ENCODE measurements at places on chromosomes 5 and 9.
A peak's percentile ranks its signal among the peaks of the same experiment; 100 is the strongest.

DNA sequence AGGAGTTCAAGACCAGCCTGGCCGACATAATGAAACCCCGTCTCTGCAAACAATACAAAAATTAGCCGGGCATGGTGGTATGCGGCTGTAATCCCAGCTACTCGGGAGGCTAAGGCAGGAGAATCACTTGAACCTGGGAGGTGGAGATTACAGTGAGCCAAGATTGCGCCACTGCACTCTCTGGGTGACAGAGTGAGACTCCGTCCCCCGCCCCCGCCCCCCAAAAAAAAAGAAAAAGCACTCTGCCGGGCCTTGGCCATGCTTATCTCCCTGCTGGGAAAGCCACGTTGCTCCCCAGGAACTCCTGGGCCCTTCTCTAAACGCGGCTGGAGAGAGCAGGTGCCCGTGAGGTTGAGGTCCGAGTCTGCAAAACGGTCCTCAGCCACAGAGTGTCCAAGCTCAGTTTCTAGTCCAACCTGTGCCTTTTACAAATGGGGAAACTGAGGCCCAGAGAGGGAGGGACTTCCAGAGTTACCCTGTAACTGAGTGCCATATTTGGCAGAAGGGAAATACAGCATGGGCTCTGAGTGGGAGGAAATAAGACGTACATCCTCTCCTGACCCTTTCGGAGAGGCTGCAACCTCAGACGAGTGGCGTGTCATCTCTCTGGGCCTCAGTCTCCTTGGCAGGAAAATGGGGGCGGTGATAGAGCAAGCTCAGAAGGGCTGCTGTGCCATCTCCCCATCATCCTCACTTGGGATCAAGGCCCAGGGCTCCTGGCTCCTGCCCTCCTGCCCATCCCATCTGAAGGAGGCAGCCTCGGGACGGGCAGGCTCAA is 6.6 kb upstream of the PHYHD1 start:
- peak; percentile 47 for DNase-seq

DNA sequence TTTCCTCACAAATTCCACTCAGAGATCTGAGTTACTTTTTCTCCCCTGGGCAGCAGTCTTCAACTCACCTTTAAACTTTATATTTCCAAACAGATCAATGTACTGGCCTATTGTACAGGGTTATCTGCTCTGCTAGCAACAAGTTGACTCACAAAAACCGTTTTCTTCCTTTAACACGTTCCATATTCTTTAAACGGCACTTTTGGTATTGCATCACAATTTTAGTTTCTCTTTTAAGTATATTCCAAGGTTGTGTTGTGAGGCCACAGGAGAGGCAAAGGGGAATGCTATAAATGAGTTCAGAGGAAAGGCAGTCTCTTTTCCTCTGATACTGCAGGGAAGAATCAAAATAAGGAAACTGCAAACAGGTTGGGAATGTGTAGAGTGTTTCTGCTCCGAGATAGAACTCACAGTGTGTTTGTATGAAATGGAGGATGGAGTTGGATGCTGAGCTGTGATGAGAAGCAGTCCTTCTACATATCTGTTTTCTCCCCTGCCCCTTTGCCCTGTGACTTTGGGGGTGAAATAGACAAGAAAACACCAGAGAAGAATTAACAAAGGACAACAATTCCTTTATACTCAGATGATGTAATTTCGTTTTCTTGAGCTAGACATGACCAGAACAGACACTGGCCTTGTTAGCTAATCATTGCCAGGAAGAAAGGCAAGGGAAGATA is 9.9 kb upstream of the ALDOB start:
- DNase-seq: no peak

- no peak for DNase-seq
Measured at GRCh38 chr5:83096660-83097339, 19.5 kb downstream of the XRCC4 start.

DNA sequence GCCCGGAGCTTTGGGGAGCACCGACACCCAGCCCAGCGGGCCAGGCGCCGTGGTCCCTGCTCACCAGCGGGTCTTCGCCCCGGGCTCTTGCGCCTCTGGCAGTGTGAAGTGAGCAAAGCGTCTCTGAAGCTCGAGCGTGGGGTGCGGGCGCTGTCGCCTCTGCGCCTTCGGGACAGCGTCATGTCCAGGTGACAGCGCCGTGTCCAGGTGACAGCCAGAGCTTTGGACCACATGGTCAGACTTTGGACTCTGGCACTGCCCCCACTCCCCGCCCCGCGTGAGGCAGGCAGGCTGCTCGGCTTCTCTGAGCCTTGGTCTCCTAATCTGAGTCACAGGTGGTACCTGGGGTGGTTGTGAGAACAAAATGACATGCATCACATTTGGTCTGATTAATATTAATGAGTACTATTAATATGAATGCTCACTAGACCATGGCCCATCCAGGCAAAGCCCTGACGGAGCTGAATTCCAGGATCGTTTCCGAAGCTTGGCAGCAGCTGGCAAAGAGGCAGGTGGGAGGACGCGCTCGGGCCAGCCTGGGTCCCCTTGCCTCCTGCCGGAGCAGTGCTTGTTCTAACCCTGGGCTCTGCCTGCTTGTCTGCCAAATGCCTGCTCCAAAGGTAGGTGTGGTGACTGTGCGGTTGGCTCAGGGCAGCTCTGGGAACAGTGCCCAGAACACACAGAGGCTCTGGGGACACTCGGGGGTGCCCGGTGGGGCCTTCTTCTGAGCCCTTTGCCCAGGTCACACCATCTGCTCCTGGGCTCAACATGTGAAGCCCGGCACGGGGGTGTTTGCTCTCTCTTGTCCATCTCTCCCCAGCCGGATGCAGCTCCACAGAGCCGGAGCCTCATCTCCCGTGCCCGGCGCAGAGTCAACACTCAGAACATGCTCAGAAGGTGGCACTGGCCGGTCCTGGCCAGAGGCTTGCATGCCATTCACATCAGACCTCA is 157.1 kb downstream of the OLFM1 start:
- DNase-seq: no peak

GRCh38 chr9:133578524-133579441 is 30.4 kb downstream of the FAM163B start:
- no peak for DNase-seq

- DNase-seq: peak; percentile 85
Measured at GRCh38 chr5:172640822-172641358, at the start of gene NEURL1B. NEURL1B (plus strand) TSS chr5:172641263; CDS start chr5:172641407, 144 bp downstream.

GRCh38 chr9:79403495-79403894 is 168.3 kb upstream of the TLE4 start:
- DNase-seq: no peak

- DNase-seq: peak; percentile 56
Measured at GRCh38 chr5:39274398-39275085, 55.2 kb upstream of the FYB1 start.

DNA sequence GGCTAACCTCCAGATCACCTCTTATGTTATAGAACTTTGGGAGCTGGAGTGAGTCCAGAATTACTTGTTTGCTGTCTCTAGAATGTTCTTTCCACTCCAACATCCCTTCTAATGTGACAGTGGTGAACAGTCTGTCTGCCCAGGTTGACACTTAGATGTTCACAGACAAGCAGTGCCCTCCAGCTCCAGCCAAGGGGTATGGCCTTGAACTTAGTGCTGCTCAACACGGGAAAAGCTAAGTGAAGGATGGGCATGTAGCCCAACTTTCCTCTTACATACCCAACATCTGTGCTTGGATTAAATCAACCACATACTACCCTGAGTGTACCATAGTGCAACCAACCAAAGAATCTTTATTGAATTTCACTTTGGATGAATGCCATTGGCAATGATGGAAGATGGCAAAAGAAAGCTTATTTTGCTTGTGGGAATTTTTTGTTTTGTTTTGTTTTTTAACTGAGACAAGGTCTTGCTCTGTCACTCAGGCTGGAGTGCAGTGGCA is 201.2 kb downstream of the NXNL2 start:
- no peak for DNase-seq

- DNase-seq: no peak
Measured at GRCh38 chr9:134814598-134815215, 65.9 kb upstream of the FCN2 start.

- DNase-seq: no peak
Measured at GRCh38 chr9:89160806-89161205, 17.8 kb downstream of the SHC3 start.

DNA sequence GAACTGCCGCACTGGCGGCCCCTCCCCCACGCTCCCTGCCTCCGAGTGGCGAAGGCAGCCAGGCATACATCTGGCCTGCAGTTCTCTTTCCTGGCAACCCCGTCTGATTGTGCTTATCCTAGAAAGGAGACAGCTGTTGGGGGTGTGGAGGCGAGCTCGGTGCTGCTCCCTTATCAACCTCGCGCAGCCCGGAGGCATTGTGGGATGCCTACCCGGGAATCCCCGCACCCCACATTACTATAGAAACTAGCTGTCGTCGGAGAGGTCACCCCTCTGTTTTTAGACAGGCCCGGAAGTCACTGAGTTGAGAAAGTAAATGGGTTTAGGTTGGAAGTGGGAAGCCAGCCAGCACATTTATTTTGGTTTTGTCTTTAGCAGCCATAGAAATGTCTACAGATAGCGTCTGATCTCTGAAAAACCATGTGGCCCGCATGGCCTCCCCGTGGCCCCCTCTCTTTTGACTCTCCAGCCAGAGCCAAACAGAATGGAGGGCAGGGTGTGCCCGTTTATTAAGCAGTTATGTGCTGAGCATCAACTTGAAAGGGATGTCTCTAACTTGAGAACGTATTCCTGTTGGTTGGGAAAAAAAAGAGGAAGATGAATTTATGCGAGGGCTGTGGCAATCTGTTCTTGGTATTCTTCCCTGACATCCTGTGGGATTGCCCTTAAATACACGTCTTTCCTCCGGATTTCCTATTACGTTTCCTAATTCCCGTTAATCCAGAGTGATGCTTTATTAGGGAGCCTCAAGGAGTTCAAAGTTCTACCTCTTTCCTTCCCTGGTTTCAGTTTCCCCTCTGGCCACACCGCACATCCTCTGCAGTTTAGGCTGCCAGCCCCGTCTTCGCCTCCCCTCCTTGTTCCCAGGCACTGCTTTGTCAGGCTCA is 3.9 kb downstream of the STC2 start:
- peak; percentile 72 for DNase-seq

- DNase-seq: no peak
Measured at GRCh38 chr5:169160405-169160901, 140.5 kb downstream of the SLIT3 start.

- DNase-seq: no peak
Measured at GRCh38 chr9:88689509-88690298, 154.7 kb downstream of the NXNL2 start.

DNA sequence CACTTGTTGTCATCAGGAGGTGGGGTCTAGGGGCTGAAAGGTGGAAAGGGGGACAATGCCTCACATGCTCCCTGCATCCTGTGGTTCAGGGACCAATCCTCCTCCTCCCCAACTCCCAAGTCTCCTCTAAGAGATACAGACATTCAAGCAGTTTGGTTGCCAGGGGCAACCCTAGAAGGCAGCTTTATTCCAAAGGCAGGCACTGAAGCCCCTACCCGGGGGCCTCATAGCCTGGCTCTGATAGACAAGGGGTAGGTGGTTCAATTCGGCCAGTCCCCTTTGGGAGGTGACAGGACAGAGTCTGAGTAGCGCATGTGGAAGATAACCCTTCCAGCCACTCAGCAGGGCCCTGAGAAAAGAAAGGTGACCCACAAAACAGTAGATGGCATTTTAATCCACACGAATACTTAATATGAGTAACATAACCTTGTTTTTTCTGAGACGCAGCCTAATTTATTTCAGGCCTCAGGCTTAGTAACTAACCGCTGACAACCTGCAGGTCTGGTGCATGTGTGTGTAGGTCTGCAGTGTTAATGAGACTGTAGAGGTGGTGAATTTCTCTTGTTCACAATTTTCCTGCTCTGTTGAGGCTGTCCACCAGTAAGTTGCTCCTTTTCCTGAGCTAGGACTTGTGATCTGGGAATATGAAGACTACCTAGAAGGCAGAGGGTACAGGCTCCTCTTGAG is 31.3 kb upstream of the HSPA9 start:
- DNase-seq: no peak

DNA sequence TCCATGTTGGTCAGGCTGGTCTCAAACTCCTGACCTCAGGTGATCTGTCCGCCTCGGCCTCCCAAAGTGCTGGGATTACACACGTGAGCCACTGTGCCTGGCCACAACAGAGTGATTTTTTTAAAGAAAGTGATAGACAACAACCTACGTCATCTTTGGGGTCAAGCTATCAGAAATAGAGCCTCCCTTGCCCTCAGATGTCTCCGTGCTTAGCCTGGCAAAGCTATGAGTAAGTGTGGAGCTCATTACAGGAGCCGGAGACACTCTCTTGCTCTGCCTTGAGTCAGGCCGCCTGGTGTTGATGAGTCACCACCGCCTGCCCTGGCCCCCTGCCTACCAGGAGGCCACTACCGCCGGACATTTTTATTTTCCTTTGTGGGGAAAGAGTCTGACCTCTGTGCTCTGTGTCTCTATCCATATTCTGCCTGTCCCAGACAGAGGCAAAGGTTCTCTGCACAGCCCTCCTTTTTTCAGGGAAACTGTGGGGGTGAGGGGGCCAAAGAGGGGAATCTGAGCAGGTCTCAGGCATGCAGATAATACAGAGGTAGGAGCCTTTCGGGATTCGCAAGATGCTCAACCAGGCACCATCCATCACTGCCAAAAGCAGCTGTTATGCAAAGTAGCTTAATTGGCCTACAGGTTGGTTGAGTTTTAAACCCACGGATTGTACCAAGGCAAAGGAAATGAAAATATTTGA is 123.7 kb upstream of the CPEB4 start:
- DNase-seq: peak; percentile 53

- peak; percentile 98 for DNase-seq
Measured at GRCh38 chr5:143207563-143208364, 195.7 kb downstream of the NR3C1 start.

- no peak for DNase-seq
Measured at GRCh38 chr5:73067213-73067612, 53.2 kb upstream of the TMEM171 start.

GRCh38 chr5:132831095-132831860 is 831 bp upstream of the SHROOM1 start:
- DNase-seq: no peak

GRCh38 chr9:5042661-5043178 is 57.6 kb downstream of the JAK2 start:
- DNase-seq: no peak

DNA sequence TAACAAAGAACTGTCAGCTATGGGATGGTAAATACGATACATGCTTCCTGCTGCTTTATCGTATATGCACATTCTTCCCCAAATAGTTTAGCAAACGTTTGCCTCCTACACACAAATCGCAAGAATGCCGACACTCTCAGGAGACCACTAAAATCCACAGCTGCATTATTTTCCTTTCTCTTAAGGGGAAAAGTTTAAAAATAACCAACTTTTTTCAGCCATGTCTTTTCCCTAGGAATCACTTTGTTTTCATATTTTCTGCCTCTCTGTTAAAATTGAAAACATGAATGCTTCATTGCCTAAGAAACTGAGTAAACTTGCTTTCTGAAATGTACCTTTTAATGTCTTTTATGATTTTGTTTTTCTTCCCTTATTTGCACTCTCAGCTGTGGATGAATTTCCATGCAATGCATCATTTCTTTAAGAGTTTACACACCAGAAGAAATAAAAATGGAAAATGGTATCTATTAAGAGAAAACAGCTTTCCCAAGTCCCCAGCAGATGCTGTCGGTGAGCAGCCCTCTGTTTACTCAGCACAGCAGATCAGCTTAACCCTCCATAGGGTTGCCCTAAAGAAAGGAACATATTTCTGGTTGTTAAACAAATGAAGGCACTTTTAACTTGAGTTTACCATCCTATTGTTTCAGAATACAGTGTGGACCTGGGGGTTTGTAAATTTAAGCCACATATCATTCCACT is 66.2 kb downstream of the IZUMO3 start:
- DNase-seq: no peak

- DNase-seq: peak; percentile 47
Measured at GRCh38 chr5:43161244-43161643, 30.8 kb upstream of the NIM1K start.

GRCh38 chr5:126056851-126057622 is 366.2 kb upstream of the GRAMD2B start:
- no peak for DNase-seq

GRCh38 chr9:120265791-120266190 is 314.2 kb downstream of the CDK5RAP2 start:
- no peak for DNase-seq

- DNase-seq: no peak
Measured at GRCh38 chr5:66122379-66123034, 21.6 kb upstream of the SREK1 start.
